ENCODE measurements at places on chromosomes 1 and 21.
A peak's percentile ranks its signal among the peaks of the same experiment; 100 is the strongest.

- no peak for DNase-seq
Observed at GRCh38 chr1:87170931-87171598, 157.6 kb upstream of the LMO4 start.

DNA sequence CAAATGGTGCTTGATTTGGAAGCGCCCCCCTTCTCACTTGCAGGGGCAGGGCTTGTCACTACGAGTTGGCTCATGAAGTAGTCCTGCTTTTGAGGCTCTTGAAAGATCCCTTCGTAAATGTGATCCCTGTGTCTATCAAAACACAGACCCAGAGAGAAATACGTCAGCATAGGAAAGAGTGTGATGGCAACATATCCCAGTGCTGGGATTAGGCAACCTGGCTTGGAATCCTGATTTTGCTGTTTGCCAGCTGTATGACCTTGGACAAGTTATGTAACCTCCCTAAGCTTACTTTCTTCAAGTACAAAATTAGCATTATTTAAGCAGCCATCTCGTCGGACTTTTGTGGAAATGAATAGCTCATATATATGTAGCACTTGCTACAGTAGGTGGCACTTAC is 228.4 kb downstream of the ATG4C start:
- DNase-seq = no peak

DNA sequence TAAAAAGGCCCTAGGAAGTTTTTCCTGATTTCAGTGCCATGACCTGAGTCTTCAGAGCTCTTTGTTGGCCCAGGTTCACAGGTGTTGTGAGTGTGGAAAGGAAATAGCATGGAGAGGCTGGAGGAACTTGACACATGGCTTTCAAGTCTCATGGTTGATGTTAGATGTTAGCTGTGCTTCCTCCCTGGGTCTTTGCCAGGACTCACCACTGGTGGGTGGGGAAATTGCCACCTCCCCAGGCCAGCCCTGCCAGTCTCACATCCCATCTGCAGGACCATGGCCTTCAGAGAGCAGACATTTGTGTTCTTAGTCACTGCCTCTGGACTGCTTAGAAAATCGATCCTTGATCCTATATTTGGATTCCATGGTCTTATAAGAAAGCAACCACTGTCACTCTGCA is 383.2 kb downstream of the DISC1 start:
- no peak for DNase-seq

DNA sequence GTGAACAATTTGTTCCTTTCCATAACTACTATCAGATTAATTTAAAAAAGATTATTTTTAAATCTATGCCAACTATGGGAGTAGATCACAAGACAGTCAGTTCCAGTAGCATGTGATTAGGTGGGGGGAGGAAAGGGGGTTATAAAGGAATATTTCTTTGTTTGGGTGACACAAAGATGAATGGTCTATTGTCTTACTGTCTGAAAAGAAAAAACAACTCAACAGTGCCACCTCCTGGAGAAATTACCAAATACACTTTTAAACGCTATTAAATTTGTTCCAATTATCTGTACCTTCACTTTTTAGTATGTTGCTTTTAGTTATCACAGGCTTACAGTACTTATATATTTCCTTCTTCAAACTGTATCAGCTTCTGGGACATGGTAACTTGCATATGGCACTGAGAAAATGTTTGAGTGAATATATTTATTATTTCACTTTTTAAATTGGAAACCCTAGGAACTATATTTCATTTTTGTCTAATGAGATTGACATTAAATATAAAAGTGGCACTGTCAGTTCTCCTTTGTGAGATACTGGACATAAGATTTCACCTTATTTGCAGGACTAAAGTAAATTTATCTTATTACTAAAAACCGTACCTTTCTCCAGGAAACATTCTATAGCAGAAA is 1.7 kb upstream of the SORT1 start:
- DNase-seq = no peak

DNA sequence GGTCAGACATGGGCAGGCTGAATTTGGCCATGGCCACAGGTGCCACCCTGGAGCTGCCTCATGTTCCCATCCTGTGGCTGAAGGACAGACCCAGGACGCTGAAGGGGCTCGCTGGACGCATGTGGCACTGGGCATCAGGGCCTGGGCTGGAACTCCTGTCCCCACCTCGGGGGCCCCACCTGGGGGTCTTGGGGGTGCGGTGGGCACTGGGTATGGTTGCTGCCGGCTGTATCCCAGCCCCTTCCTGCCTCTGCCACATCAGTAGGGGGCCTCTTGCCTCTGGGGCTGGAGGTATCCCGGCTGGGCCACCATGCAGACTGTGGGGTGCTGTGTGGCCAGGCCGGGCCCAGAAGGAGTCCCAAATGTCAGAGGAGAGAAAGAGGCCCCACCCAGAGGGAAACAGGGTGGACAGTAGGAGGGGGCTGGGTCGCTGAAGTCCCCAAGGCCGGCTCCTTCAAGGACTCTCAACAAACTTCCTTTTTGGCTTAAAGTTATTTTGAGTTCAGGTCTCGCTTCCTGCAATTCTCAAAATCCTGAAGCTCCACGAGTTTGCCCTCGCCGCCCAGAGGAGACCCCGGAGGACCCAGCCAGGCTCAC is 78.7 kb downstream of the SIK1 start:
- no peak for DNase-seq

DNA sequence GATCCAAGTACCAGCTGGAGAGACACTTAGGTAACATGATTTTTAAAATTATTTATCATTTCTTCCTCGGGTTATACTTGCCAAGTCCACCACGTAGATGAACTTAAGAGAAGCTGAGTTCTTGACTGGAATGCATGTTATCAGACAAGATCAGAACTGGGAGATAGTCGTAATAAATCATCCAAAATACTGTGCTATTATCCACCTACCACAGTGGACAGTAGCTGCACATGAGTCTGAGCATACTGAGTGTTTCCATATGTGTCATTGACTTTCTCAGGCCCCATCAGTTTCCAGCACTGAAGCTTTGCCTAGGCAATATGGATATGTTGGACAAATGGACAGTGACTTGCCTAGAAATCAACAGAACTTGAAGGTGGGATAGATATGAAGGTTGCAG is 77.9 kb upstream of the RRP15 start:
- no peak for DNase-seq

- DNase-seq = no peak
Observed at GRCh38 chr1:198290089-198290683, 133.4 kb downstream of the NEK7 start.

DNA sequence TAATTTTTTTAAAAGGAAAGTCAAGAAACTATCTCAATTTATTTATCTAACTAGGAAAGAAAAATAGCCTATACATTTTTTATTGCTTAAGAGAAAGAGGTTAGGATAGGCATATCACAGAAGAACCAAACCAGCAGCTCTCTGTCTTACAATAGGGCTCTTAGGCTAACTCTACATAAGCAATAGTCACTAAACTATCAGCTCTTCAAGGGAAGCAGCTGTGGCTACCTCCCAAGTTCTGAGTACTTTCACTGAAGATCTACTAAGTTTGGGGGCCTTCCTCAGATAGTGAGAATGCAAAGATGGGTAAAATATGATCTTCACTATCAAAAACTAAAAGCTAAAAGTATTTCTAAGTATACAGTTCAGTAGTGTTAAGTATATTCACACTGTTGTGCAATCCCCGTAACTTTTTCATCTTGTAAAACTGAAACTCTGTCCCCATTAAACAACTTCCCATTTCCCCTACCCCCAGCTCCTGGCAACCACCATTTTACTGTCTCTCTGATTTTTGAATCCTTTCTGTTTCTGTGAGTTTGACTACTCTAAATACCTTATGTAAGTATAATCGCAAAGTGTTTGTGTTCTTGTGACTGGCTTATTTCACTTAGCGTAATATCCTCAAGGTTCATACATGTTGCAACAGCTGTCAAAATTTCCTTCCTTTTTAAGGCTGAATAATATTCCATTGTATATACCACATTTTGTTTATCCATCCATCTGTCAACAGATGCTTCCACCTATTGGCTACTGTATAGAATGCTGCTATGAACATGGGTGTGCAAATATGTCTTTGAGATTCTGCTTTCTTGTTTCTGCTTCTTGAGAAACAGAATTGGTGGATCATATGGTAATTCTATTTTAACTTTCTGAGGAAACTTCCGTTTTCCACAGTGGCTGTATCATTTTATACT is 73.3 kb downstream of the ACBD6 start:
- DNase-seq = no peak

DNA sequence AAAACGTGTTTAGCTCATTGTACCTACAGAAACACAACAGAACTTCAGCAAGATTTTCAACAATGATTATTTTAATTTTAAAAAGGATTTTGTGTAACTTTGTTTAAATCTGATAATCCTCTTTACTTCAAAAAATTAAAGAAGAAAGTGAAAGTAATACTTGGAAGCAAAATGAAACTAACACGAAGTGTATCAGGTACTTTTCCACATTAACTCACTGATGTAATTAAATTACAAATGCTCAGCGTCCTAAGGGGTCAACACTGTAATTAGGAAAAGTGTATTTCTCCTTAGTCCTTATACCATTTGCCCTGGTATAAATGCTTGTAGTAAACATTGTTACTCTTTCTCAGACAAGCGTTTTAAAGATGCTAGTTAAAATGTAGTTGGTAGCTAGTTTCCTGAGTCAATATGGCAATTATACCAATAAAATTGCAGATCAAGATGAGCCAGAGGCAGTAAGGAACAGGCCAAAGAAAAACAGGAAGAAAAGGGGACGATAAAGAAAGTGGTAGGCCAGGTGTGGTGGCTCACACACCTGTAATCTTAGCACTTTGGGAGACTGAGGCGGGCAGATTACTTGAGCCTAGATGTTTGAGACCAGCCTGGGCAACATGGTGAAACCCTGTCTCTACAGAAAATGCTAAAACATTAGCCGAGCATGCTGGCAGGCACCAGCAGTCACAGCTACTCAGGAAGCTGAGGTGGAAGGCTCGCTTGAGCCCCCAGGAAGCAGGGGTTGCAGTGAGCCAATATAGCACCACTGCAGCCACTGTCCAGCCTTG is 553.0 kb downstream of the SMYD3 start:
- DNase-seq = peak; percentile 40

GRCh38 chr1:232598133-232598532 is 31.8 kb downstream of the SIPA1L2 start:
- no peak for DNase-seq

GRCh38 chr1:212666116-212666775 is 33.4 kb downstream of the BATF3 start:
- no peak for DNase-seq

- no peak for DNase-seq
Observed at GRCh38 chr21:40768056-40768455, 78.9 kb downstream of the DSCAM start.

- DNase-seq = no peak
Observed at GRCh38 chr1:58031416-58031815, 515.1 kb downstream of the OMA1 start.

DNA sequence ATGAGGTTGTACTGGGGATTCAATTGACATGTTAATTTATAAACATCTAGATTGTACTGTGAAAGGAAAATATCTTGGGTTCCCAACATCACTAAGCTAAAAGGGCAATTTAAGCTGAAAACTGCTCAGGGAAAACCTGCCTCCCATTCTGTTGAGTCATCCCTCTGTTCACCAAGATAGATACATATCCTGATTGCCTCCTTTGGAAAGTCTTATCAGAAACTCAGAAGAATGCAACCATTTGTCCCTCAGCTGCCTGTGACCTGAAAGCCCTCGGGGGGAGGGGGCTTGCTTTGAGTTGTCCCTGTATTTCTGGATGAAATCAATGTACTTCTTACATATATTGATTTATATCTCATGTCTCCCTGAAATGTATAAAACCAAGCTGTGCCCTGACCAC is 187.0 kb upstream of the ETV3 start:
- DNase-seq = no peak

DNA sequence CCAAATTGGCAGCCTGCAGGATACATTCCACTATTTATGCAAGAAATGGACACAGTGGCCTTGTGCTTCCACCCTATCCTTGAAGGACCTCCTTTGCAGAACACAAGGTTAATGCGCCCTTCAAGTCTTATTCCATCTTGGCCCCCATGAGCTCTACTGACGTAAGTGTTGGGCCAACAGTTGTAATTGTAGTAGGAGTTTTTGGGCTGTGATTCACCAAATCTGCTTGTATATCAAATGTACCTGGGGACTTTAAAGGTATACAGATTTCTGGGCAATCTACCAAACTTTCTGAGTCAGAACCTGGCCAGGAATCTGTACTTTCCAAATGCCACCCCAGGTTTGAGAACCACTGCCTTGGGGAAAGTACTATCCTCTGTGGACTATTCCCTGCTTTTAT is 100.9 kb upstream of the MARK1 start:
- DNase-seq = no peak

DNA sequence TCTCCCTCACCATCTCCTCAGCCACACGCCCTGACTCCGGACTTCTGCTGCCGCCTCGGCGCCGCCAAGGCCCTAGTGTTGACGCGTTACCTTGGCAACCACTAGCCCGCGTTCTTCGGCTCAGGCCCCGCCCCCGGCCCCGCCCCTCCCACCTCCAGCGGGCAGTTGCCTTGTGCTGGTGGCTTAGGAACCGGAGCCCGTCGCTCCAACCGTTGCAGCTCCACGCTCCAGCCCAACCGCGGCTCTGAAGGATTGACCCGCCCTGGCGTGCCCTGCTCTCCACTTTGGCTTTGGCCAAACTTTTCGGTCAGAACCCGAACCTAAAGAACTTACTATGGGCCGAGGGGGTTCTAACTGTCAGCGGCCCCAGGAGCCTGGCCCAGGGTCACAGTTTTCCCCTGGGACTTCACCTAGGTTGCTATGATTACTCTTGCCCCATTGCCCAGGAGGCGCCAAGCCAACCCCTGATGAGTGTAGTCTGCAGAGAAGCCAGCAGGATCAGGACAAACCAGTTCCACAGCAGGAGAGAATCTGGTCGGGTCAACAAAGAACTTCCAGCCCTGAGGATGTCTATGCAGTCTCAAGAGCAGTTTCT is at the start of gene CFAP45:
Gene CFAP45, minus strand, starts transcription at position 80 of the 595 bp plus-strand sequence. Its CDS starts 67 bp downstream, at position 13.
- no peak for DNase-seq

DNA sequence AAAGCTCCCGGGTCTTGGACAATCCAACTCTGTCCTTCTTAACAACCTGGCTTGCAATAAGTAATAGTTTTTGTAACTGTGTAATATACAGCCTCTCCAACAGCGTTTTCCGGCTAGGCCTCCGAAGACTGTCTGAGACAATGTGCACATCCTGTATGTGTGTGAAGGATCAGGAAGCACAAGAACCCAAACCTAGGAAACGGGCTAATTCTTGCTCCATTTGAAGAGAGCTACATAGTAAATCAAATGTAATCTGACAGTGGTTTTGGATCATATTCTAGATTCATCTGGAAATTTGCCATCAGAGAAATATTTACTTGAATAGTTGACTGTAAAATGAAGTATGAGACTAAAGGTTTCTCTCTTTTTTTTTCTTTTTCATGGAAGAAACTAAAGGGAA is 1.2 kb downstream of the GPR52 start:
- no peak for DNase-seq

GRCh38 chr1:27884006-27884954 is 11.9 kb downstream of the THEMIS2 start:
- no peak for DNase-seq

All from T-helper 1 cell (primary cell).